Midbrain (tissue), 1 donor: ENCODE measurements at places on chromosomes 12 and 14.
A peak's percentile ranks its signal among the peaks of the same experiment; 100 is the strongest.

DNA sequence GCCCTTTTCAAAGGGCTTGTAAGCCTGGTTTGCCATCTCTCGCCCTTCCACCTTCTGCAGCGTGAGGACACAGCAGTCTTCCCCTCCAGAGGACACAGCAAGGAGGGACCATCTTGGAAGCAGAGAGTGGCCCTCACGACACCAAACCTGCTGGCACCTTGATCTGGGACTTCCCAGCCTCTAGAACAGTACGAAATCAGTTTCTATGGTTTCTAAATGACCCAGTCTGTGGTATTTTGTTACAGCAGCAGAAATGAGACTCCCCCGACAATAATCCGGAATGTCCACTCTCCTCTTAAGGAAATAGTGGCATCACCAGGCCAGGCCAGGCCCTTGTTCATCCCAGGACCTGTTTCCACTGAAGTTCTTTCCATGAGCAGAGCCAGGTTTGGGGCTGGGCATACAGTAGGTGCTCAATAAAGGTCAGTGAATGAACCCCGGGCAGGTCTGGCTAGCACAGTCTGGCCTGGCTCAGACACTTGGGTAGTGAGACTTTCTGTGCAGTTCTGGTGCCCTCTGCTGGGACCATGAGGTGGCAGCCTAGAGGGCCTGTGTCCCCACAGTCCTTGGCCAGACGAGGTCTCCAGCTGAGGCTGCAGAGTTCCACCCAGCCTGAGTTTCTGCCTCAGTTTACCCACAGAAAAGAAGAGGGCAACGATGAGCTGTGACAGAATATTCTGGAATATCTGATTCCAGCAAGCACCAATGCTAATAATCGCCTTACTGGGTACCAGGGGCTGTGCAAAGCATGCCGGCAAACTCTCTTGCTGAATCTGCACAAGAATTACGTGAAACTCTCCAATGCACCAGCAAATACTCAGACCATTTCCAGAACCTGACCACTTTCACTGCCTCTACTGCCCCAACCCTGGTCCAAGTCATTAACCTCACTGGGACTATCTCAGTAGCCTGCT is 14.0 kb downstream of the ABCB9 start:
- DNase-seq: peak; percentile 85

- peak; percentile 55 for DNase-seq
These were observed 3.4 kb upstream of the MYRFL start for GRCh38 chr12:69821456-69822159.

- no peak for DNase-seq
These were observed 233.7 kb downstream of the NTF3 start for GRCh38 chr12:5665615-5666014.

GRCh38 chr12:29082522-29082921 is 66.6 kb upstream of the FAR2 start:
- no peak for DNase-seq

- no peak for DNase-seq
These were observed 1.5 kb upstream of the LGALS3 start for GRCh38 chr14:55127460-55127951.
